ENCODE measurements at places on chromosomes 4 and X.
A peak's percentile ranks its signal among the peaks of the same experiment; 100 is the strongest.

DNA sequence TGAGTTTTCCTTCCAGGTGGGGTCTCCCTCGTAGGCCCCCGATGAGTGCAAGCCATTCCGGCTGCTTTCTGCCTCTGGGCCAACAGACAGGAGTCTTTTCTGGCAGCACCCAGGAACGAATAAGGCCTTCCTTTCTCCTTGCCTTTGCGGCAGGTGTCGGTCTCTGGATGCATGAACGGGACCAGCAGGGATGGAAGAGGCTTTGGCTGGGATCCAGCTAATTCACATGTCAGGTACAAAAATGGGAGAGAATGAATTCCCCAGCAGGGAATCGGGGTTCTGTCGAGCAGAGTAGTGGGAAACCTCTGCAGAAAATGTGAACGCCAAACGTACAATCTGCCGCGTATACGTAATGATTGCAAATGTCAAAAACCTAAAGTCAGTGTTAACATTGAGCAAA is 146.1 kb upstream of the TBL1X start:
- DNase-seq, result no peak

- DNase-seq, result no peak
Measured at GRCh38 chr4:39732728-39733127, 34.8 kb downstream of the UBE2K start.

GRCh38 chr4:138573246-138573645 is 331.1 kb upstream of the SLC7A11 start:
- DNase-seq, result no peak

GRCh38 chrX:77910108-77910840 is at the start of gene ATP7A:
Gene ATP7A, plus strand, starts transcription at chrX:77910693. Its CDS starts 60,949 bp downstream, at chrX:77971642.
- DNase-seq, result peak; percentile 90

DNA sequence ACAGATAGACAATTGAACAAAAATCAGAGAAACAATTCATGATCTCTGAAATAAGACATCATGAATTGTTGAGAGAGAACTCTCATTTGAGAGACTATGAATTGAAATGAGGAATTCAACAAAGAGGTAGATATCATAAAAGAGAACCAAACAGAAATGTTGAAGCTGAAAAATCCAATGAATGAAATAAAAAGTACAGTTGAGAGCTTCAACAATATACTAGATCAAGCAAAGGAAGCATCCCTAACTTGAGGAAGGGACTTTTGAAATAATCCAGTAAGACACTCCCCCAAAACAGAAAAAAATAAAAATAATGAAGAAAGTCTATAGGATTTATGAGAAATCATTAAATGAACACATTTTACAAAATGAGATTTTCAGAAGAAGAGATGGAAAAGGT is 310.0 kb upstream of the PCDH10 start:
- no peak for DNase-seq

DNA sequence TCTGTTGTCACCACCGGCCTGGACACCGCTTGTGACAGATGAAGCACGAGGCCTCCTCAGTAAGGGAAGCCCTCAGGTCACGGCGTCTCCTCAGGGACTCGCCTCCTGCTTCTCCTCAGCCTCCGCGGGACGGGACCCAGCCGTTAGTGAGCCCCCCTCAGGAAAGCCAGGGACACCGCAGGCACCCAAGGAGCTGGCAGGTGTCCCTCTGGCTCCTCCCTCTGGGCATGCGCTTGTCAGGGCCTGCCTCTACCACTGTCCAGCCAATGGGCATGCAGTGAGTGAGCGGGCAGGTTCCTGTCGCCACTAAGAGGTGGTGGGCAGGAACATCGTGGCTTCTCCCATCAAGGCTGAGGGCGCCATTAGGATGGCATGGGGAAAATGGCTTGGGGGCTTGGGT is 23.5 kb upstream of the CT55 start:
- no peak for DNase-seq

DNA sequence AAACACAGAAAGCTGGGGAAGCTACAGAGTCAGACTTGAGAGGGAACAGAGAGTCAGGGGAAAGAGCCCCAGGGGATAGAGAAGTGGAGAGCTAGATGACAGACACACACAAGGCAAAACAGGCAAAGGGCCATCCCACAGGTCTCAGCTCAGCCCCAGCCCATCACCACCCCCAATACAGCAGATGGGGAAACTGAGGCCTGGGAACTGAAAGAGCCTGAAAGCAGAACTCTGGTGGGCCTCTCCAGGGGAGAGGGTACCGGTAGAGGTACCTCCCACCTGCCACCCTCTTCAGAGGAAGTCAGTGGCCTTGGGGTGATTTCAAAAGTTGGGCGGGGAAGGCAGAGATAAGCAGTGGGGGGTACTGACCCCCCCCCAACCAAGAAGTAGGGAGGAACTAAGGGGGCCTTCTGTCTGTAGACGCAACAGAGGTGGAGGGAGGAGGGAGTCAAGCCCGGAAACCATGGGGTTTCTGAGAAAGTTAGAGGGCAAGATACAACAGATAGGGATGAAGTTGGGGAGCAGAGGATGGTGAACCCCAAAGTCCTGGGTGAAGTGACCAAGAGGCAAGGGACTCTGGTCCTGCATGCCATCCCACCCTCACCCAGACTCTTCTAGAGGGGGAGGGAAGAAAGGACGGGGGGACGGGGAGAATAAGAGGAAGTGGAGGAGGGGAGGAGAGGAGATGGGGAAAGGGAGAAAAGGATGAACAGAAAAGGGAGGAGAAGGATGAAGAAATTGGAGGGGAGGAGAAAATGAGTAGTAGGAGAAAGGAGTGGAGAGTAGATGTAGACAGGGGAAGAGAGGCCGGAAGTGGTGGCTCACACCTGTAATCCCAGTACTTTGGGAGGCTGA is 3.2 kb downstream of the GATA1 start:
- no peak for DNase-seq

GRCh38 chr4:172725581-172725980 is 443.0 kb upstream of the GALNT7 start:
- DNase-seq, result no peak

GRCh38 chrX:6614506-6614905 is 79.6 kb upstream of the VCX3A start:
- DNase-seq, result no peak

GRCh38 chrX:68947882-68948605 is 119.2 kb downstream of the EFNB1 start:
- DNase-seq, result no peak
